ENCODE measurements at places on chromosomes 2 and 18.

- DNase-seq = no peak
Measured at GRCh38 chr2:121185571-121186074, 99.4 kb downstream of the TFCP2L1 start.

GRCh38 chr2:187842978-187843847 lies 289.0 kb upstream of the TFPI start:
- DNase-seq = no peak

DNA sequence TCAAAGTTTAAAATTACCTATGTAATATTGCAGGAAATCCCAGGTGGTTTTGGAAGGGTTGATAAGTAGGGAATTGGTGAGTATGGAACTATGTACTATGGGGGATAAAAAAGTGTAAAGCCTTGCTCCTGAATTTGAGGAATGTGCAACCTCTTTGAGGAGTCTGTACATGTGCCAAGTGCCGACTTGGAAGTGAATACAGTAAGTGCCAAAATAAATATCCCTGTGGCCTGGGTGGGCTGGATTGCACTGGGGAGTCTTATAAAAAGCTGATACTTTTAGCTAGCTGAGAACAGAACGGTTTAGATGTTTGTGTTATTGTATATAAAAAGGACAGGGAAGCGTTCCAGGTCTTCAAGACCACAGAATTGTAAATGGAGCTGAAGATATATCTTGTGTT lies 317.1 kb upstream of the LRRTM1 start:
- no peak for DNase-seq

DNA sequence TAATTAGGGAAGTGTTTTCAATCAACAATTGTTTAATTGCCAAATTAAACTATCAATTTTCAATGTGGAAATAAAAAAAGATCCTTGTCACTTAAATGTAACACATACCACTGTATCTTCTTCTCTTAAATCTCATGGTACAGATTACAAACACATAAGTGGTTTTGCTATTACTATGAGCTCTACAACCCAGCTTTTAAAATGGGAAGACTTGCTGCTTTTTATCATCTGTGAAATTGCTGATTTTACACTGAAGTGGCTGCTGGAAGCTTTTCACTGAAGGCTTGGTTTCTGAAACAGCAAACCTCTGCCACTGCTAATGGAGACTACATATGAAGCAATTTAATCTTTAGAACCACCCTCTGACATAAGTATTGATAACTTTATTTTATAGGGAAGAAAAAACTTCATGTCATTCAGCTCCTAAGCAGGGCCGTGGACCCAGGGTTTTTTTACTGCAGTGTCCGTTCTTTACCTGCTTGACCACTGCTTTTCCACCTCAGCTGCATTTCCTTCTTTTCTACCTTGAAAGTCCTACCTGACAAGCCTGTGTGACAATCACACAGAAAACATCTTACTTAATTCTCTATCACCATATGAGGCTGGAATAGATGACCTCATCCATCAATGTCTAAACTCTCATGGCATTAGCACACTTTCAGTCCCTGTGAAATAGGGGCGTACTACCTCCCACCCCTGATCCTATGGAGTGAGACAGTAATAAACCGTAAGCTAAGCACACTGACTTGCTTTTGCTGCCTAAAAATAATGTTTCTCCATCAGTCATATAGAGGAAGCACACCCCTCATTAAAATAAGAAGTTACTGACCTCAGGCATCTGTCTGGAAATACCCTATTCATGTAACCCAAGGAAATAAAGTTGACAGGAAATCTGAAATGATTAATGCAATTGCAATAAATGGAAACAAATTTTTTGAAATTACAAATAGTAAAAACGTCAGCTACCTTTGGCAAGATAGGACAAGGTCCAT lies 19.2 kb upstream of the SLC8A1 start:
- no peak for DNase-seq

GRCh38 chr2:16005816-16006536 lies 65.6 kb downstream of the MYCN start:
- DNase-seq = no peak

GRCh38 chr2:71389384-71390072 lies 57.9 kb downstream of the ZNF638 start:
- DNase-seq = no peak

GRCh38 chr2:27735263-27735904 lies 36.1 kb upstream of the MRPL33 start:
- DNase-seq = peak; percentile 17

DNA sequence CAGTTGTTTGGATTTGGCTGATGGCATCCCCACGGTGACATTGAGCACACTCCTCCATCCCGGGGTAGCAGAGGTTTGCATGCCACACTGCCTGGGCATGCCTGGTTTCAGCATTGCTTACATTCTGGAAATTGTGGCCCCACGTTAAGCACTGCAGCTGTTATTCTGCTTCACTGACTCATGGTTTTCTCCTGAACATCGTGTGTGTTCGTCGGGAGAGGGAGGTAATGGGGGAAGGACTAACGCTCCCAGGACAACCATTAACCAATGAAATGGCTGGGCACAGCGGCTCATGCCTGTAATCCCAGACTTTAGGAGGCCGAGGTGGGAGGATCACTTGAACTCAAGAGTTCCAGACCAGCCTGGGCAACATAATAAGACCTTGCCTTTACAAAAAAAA lies 28.2 kb upstream of the YWHAQ start:
- DNase-seq = no peak

DNA sequence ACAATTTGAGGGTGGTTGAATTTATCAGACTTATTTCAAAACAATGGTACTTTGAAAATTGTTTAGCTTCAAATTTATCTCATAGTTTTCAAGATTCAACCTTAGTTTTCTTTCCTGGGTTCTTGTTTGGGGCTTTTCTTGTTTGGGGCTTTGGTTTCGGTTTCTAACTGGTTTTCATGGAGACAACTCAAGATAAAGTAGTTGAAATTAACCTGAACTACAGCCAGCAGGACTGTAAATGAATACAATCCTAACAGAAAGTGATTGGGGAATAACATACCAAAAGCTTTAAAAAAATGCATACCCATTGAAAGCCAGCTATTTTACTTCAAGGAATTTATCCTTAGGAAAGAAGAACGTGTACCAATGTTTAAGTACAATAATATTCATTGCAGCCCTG lies 133.5 kb upstream of the SLC14A2 start:
- no peak for DNase-seq

DNA sequence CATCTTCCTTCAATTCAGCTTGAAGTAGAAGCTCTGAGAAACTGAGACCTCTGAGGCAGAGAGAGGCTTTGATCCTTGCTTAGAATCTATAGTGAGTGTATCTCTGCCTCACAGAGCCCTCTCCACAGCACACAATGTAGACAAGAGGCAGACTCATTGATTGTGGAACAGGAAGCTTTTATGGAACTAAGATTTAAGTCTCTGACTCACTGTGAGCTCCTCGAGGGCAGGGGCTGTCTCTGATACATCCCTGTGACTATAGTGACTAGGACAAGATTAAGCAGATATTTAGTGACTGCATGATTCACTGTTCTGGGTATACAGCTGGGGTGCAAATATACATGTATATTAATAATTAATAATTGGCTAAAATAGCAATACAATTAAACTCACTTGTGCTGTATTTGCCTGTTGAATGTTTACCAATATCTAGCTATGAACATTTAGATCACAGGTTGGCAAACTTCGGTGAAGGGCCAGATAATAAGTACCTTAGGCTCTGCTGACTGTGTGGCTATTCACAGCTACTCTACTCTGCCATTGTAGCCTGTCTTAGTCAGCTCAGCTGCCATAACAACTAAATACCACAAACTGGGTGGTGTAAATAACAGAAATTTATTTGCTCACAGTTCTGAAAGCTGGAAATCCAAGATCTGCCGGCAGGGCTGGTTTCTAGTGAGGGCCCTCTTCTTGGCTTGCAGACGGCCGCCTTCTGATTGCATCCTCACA lies 54.4 kb downstream of the ARHGEF4 start:
- no peak for DNase-seq

- no peak for DNase-seq
Measured at GRCh38 chr2:10794876-10795275, 17.7 kb downstream of the PDIA6 start.

- no peak for DNase-seq
Measured at GRCh38 chr2:70463581-70463980, 90.0 kb downstream of the TGFA start.

DNA sequence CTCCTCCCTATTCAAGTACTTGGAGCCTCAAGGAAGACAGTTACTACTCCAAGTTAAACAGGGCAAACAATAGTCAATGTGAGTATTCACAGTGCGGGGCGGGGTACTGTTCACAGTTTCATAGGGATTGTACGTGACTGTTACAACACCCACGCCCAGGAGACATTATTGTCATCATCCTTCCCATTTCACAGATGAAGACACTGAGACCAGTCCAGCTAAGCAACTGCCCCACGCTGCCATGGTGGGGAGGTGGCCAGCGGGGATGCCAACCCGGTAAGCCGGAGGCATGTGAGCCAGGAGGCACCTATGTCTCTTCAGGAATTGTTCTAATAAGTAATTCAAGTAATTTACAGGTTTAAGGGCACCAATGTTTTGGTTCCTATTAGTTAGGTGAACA lies 982 bp downstream of the HJURP start:
- DNase-seq = no peak

- no peak for DNase-seq
Measured at GRCh38 chr2:132272713-132273112, 111.0 kb upstream of the ANKRD30BL start.

GRCh38 chr18:24786027-24786426 lies 325.6 kb downstream of the HRH4 start:
- no peak for DNase-seq

DNA sequence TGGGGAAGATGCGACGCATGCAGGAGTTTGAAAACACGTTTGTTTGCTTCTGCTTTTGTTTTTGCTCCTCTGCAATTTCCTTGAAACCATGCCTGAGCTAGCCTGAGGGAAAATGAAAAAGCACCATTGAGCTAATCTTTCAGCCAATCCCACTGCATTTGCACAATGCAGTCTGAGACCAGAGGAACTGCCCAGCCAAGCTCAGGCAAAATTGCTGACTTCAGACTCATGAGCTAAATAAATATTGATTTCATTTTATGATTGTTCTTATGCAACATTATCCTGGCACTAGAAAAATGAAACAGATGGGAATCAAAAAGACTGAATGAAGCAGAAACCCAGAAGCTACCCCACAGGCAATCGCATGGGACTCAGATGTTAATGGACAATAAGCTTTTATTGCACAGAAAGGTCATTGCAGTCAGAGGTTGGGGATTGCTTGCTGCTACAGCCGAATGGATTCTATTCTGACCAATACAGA lies 37.0 kb downstream of the TPRKB start:
- no peak for DNase-seq

- no peak for DNase-seq
Measured at GRCh38 chr2:51693640-51694039, 661.7 kb upstream of the NRXN1 start.

GRCh38 chr2:23355001-23355400 lies 30.0 kb upstream of the KLHL29 start:
- no peak for DNase-seq

DNA sequence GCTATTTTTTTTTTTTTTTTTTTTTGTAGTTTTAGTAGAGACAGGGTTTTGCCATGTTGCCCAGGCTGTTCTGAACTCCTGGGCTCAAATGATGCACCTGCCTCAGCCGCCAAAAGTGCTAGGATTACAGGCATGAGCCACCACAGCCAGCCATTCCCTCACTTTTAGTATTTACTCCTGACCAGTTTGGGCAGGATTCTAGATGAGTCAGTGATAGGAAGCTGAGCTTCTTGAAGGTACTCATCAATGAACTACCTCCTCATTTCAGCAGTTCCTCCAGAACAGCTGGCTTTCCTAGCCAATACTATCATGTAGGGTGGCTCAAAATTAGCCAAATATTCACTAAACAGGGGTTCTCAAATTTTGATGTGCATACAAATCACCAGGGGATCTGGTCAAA lies 57.2 kb downstream of the CYBRD1 start:
- no peak for DNase-seq

- no peak for DNase-seq
Measured at GRCh38 chr2:151156431-151156830, 105.2 kb downstream of the RBM43 start.

GRCh38 chr2:26195040-26195984 lies 22.4 kb downstream of the GAREM2 start:
- DNase-seq = no peak

DNA sequence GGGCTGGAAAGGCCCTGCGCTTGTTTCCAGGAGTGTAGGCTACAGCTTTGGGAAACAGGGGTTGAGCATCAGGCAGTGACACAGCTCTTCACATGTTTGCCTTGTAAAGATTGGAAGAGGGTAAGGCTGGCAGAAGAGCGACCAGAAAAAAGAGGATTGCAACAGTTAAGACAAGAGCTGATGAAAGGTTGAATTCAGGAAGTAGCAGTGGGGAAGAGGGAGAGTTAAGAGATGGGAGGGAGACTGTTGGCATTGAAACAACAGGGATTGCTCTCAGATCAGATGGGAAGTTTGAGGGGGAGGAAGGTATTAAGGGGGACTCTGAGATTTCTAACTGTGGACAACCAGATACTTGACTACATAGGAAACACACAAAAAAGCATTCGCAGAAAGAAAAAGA lies 96.9 kb downstream of the CTAGE1 start:
- DNase-seq = no peak

- DNase-seq = no peak
Measured at GRCh38 chr2:81196933-81197628, 892.5 kb upstream of the LRRTM1 start.

DNA sequence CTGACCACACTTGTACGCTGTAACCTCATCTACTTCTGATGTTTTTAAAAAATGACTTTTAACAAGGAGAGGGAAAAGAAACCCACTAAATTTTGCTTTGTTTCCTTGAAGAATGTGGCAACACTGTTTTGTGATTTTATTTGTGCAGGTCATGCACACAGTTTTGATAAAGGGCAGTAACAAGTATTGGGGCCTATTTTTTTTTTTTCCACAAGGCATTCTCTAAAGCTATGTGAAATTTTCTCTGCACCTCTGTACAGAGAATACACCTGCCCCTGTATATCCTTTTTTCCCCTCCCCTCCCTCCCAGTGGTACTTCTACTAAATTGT lies 2.1 kb downstream of the RHOB start:
- DNase-seq = no peak

DNA sequence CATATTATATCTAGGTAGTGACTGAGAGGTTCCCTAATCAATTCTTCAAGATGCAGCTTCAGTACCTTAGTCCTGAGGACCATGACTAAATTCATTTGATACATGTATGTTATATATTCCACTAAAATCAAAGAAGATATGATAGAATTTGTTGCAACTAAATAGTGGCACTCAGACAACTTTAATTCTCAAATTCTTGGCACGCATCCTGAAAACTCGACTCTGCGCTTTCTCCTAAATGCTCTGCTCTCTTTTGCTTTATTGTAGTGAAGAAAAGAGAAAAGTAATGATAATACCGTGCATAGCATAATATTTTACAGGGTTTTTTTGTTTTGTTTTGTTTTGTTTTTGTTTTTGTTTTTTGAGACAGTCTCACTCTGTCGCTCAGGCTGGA lies 475.3 kb downstream of the ARHGAP15 start:
- no peak for DNase-seq

DNA sequence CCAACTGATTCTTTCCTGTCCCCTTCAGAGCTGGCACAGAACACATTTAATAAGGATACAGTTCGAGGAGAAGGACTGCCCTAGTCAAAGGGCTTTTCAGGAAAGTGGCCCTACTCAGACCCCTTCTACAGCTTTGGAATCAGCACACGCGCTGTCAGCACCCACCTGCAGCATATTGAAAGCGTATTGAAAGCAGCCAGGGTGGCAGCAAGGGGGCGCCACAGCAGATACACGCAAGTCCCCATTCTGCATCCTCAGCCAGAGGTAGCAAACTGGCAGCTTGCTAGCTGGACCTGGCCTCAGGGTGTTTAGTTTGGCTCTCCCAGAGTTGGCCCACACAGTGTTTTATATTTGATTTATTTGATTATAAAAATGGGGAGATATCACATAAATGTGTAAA lies 101.0 kb upstream of the NT5C1B start:
- DNase-seq = no peak
